ENCODE measurements at places on chromosomes 6 and 20. TPM values are rescaled to one million over a fixed set of nuclear protein-coding genes. Genes with fewer than 3 reads are reported as not detected.

NR2E1 gene
- not detected for total RNA-seq

THBS2 gene
- 0.06 TPM for total RNA-seq

OPRL1 gene
- total RNA-seq: 9.6 TPM

FAXC gene
- 0.14 TPM for total RNA-seq

CCDC28A gene
- 6.4 TPM for total RNA-seq

Measured in cardiac muscle cell (in vitro differentiated cells and primary cell).